ENCODE measurements at places on chromosomes 1 and 21.

DNA sequence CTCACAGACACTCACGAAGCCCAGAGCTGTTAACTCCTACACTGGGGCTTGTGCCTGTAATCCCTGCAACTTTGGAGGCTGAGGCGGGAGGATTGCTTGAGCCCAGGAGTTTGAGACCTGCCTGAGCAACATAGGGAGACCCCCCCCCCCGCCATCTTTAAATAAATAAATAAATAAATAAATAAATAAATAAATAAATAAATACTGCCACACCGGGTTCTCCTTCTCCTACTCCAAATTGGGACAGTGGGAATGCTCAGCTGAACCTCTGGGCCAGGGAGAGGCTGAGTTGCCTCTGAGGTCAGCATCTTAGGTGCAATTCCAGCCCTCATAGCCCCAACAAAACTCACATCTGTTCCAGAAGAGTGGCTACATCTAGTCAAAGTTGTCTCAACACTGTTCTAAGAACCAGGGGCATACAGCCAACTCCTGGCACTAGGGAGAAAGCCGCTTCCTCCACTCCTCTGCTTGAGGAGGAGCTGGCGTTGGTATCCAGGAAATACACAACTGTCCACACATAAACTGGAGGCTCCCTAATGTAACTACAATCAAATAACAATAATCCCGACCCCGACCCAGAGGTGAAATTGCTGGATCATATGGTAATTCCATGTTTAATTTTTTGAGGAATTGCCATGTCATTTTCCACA lies 27.0 kb downstream of the C1orf216 start:
- no peak for DNase-seq

- DNase-seq = no peak
Observed at GRCh38 chr1:180800945-180801344, 111.8 kb upstream of the KIAA1614 start.

- DNase-seq = no peak
Observed at GRCh38 chr1:25106976-25107642, 125.2 kb downstream of the SYF2 start.

- DNase-seq = no peak
Observed at GRCh38 chr1:10283318-10283984, 73.1 kb downstream of the KIF1B start.

- DNase-seq = no peak
Observed at GRCh38 chr1:82263396-82263795, 462.7 kb downstream of the ADGRL2 start.

- no peak for DNase-seq
Observed at GRCh38 chr1:24454673-24455072, 39.1 kb downstream of the NIPAL3 start.

DNA sequence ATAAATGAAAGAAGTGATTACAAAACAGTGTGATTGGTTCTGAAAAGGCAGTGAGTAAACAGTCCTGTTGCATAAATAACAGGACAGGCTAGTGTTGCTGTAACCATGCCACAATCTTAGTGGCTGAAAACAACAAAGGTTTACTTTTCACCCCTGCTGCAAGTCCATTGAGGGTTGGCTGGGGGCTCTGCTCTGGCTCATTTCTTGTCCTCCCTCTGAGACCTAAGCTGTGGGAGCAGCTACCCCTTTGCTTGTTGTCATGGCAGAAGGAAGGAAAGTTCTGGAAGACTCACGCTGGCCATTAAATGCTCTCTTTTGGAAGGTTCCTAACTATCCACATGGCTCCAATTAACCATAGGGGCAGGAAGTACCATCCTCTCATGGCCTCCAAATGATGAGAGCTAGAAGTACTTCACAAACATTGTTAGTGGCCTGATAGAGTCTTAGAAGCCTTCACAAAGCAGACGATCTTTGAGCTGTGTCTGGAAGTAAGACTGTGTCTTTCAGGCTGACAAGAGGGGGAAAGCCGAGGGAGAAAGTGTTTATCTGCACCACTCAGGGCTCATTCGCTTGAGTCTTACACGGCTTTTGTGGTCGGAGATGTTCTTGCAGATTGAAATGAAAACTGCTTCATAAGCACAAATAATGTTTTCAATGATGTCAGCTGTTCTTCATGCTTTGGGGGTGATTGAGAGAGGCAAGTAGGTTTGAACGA lies 11.9 kb downstream of the RCSD1 start:
- no peak for DNase-seq

DNA sequence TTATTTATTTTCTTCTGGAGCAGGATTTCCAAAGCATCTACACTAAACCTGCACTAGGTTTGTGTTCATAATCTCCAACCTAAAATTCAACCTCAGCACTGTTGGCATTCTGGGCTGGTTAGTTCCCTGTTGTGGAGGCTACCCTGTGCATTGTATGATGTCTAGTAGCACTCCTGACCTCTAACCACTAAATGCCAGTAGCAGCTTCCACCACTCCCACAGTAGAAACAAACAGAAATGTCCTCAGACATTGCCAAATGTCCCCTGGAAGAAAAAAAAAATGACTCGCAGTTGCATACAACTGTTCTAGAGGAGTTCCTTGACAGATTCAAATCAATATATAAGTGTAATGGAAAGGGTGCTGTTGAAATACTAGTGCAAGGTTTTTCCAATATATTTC lies 18.9 kb downstream of the GRIK1 start:
- no peak for DNase-seq

DNA sequence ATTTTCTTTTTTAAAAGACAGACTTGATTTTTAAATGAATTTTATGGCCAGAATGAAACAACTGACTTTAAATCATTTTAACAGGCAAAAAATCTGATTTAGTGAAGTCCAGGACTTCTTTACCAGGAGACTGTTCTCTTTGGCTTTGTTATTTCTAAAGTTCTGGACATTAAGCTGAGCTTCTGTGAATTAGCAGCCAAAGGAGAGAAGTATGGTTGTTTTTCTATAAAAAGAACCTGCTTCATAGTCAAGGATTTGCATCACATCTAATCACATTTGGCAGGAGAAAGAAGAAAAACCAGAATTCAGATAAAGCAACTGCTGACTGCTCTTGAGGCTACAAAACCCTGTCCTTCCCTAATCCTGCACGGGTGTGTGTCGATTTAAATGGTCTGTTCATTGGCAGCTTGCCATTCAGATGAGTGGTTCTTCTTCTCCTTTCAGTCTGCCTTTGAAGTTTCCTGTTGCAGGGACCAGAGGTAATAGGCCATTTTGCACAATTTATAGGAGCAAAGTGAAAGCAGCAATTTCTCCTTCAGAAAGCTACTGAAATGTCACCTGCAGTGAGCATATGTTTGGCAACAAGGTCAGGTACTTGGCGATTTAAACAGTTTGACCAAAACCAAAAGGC lies 215.4 kb downstream of the OLFM3 start:
- peak; percentile 75 for DNase-seq

DNA sequence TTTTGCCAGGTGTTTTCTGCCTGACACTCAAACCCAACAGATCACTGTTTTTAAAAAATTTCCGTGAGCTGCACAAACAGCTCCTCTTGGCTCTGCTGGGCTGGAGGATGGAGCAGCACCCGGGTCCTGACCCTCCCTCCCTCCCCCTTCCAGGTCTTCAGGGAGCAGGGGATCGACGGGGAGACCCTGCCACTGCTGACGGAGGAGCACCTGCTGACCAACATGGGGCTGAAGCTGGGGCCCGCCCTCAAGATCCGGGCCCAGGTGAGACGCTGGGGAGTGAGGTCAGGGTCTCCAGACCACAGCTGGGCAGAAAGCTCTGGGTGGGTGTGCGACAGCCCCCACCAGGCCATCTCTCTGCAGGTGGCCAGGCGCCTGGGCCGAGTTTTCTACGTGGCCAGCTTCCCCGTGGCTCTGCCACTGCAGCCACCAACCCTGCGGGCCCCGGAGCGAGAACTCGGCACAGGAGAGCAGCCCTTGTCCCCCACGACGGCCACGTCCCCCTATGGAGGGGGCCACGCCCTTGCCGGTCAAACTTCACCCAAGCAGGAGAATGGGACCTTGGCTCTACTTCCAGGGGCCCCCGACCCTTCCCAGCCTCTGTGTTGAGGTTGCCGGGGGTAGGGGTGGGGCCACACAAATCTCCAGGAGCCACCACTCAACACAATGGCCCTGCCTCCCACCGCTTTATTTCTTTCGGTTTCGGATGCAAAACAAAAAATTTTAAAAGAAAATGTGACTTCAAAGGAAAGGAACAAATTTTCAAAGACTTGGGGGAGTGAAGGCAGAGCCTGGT lies 15.3 kb downstream of the NOC2L start:
- DNase-seq = no peak

DNA sequence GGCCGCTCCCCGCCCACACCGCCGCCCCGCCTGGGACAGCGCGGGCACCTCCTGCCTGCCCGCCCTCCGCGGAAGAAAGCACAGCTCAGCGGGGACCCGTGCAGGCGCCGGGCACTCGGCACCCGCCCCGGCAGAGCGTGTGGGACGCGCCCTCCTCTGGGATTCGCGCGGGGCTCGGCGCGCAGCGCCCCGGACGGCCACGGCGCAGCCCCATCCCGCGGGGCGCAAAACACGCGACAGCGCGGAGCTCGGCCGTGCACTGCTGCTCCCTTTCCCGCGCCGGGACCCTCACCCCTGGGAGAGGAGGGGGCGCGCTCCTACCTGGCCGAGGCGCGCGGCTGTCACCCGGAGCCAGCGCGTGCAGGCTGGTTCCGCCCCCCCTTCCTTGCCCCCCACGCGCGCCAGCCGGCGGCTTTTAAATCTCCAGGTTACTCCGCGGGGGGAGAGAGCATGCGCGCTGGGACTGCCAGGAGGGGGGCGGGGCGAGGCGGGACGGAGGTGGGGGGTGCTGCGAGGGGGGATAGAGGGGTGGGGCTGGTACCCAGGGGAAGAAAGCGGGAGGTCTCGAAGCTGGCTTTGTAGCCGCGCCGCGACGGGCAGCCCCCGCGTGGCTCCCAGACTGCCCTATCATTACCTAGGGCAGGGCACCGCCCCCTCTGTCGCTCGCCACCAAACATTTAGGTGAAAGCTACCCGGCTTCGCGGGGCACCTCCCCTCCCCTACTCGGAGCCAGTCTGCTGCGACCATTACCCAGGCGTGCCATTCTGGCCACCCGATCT lies at the start of gene SLC45A3:
Gene SLC45A3, minus strand, starts transcription at position 437 of the 779 bp plus-strand sequence. CDS start 15,853 bp downstream, outside the sequence.
- DNase-seq = peak; percentile 53

DNA sequence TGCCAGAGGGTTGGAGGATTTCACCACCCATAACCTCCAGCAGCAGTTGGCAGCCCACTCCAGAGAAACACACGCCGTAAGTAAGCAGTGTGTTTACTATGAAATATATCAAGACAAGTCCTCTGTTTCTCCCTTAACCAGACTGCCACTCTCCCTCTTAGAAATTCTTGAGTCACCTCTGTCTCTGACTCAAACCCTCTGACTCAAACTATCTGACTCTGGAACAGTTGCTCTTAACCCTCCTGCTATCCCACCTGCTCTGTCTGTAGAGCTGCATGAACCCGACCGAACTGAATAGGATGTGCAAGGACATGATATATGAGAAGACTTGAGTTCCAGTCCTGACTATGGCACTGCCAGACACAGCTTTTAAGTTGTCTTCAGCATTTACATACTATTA lies 14.1 kb downstream of the INPP5B start:
- no peak for DNase-seq

- no peak for DNase-seq
Observed at GRCh38 chr21:29762570-29763082, 177.2 kb downstream of the GRIK1 start.

All from NCI-H774 (cell line).